ENCODE measurements at places on chromosomes 5 and 9. TPM values are rescaled to one million over a fixed set of nuclear protein-coding genes. Genes with fewer than 3 reads are reported as not detected.

FOXD4L6 gene
- total RNA-seq, result not detected

OSMR gene
- 56.5 TPM for total RNA-seq

HAPLN1 gene
- 29.7 TPM for total RNA-seq

C9orf50 gene
- total RNA-seq, result 0.13 TPM

FAM169A gene
- total RNA-seq, result 0.19 TPM

C6 gene
- not detected for total RNA-seq

CEP78 gene
- 7.9 TPM for total RNA-seq

CTXN3 gene
- not detected for total RNA-seq

WDR31 gene
- 2.1 TPM for total RNA-seq

SLCO6A1 gene
- not detected for total RNA-seq

ACSL6 gene
- total RNA-seq, result 0.25 TPM

PCSK1 gene
- 0.81 TPM for total RNA-seq

CCDC192 gene
- total RNA-seq, result not detected

ANGPTL2 gene
- 56.7 TPM for total RNA-seq

NFIB gene
- 82.2 TPM for total RNA-seq

Measured in aortic smooth muscle cell (primary cell).